Activated T-cell treated with anti-CD3 and anti-CD28 coated beads, Interleukin-2, amount 50 U/mL, for 1 hour (primary cell): ENCODE measurements at places on chromosomes 12 and 14.
A peak's percentile ranks its signal among the peaks of the same experiment; 100 is the strongest.

GRCh38 chr12:121513464-121514183, 67.2 kb downstream of the KDM2B start:
- DNase-seq, result peak; percentile 24

- DNase-seq, result no peak
Observed at GRCh38 chr14:24438223-24439097, 4.1 kb downstream of the SDR39U1 start.

DNA sequence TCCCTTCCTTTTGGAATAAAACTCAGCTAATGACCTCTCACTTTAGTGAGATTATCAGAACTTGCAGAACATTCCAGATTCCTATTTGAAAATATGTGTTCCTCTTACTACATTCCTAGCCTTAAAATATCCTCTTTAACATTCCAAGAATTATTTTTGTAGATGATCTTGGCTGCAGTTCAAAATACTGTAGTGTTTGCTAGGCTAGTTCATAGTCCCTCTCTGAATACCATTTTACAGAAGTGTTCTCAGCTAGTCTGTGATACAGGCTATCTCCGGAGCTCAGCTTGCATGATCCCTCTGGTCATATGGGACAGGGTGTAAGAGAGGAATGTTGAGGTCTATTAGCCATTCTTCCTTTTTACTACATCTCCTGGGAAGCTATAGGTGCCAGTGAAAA, 17.6 kb upstream of the GPR33 start:
- DNase-seq, result no peak

DNA sequence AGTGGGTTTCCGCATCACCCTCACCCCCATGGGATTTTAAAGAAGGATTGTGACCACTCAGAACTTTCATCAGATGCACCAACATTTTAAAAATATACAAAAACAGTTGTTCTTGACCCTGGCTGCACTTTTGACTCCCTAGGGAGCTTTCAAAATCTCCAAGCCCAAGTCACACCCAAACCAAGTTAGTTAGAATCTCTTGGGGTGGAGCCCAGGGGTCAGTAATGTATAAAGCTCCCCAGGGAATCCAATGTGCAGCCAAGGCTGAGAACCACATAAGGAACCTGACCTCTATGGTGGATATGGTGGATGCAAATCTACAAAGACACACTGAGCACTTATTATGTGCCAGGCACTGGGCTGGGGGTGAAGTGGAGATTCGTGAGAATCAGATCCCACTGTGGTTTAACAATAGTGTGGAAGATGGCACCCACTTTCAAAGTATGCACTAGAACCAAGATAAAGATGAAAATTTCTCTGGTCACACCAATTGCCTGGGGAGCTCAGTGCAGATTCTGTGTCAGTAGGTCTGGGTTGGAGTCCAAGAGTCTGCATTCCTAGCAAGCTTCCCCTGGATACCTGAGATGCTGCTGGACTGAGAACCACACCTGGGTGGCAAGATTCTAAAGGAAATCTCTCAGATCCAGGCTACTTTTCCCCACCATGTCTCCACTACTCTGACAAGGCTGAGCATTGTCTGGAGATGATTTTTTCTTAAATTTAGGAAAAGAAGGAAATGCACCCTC, 18.9 kb upstream of the CMKLR1 start:
- DNase-seq, result no peak

- no peak for DNase-seq
Observed at GRCh38 chr12:76445462-76445861, 97.2 kb upstream of the BBS10 start.

DNA sequence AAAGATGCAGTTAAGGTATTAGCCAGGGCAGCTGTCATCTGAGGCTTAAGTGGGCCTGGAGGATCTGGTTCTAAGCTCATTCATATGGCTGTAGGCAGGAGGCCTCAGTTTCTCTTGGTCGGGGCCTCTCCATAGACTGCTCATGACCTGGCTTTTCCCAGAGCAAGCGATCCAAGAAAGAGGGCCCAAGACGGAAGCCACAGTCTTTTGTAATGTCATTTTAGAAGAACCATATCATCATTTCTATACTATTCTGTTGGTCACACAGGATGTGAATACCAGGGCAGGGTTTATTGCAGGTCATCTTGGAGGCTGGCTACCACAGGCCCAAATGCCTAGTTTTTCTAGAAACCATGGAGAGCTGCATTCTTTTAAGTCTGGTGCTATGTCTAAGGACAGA, 47.7 kb downstream of the GNG2 start:
- DNase-seq, result no peak

DNA sequence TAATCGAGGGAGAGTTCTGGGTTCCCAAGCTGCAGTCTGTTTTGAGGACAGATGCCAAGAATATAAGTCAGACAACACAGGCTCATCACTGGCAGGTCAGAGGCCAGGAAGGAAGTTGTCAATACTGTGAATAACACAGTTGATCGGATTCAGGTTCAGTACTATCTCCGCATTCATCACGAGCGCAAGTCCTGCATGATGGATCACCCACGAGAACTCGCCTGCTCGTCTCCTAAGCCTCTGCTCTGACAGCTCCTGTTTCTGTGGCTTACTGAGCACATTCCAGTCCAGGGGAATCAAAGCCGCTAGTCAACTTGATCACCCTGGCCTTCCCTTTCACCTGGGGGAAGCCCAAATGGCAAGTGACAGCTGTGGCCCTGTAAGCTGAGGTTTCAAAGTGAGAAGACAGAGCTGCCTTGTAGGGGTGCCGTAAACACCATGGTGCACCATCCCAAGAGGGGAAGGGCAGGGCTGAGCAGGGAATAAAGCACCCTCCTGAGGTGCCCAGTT, 60.1 kb upstream of the DICER1 start:
- DNase-seq, result no peak

- no peak for DNase-seq
Observed at GRCh38 chr14:53042480-53042879, 91.6 kb upstream of the FERMT2 start.

GRCh38 chr12:55428331-55429243, 2.5 kb downstream of the OR6C76 start:
- no peak for DNase-seq

GRCh38 chr12:132173135-132174014, 29.1 kb downstream of the NOC4L start:
- DNase-seq, result no peak

DNA sequence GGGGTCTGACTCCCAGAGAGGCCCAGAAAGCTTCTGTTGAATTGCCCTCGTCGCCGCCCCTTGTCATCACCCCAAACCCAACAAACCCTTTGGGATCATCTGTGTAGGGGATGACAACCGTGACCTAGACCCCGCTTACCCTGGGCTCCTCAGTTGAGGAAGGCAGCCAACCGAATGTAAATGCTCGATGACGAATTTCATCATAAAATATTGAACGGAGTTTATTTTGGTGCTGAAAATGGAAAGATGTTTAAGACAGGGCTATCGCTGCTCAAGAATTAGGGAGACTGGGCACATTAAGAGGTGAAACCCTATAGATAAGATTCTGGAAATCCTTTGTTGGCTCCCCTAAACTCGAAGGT, 512 bp downstream of the ACTR10 start:
- DNase-seq, result no peak

DNA sequence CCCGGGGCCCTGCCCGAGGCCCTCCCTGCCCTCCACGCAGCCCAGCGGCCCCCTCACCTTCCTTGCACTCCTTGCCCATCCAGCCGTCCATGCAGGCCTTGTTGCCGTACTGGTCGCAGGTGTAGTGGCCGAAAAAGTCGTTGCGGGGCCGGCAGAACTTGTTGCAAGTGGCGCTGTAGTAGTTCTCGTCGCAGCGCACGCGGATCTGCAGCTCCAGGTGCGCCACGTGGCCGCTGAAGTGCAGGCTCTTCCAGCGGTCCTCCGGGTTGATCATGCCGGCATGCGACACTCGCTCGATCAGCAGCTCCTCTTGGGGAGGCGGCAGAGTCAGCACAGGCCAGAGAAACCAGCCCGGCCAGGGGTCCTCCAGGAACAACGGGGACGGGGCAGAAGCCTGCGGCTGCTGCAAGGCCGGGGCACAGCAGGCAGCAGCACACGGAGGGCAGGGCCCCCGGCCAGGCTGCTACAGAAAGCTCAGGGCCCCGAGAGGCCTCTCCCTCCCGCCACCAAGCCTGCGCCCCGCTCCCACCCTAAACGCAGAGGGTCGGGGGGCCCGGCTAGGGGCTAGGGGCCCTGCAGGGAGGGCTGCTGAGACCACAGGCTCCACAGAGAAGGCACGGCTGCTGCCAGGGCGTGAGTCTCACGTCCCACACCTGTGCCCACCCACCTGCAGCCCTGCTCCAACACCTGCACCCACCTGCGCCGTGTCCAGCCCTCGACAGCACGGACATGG, 12.7 kb downstream of the JAG2 start:
- DNase-seq, result no peak

DNA sequence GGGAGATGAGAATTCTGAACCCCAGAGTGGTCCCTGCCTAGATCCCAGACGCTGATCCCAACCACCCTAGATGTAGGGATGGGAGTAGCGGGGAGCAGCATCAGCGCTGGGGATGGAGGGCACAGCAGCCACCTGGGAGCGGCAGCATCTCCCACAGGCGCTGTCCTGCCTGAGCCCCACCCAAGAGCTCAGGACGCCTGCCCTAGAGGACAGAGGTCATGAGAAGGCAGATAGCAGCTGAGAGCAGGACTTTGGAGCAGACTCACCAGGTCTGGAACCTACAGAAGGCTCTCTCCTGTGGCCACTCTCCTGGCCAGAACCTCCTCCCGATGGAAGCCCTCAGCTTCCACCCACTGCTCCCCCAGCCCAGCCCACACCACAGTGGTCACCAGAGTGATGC, 7.2 kb downstream of the CCDC85C start:
- no peak for DNase-seq

- DNase-seq, result no peak
Observed at GRCh38 chr14:89688507-89689211, 265.9 kb downstream of the EFCAB11 start.
